SW 1271 (cell line): ENCODE measurements at places on chromosomes 2 and 18.

DNA sequence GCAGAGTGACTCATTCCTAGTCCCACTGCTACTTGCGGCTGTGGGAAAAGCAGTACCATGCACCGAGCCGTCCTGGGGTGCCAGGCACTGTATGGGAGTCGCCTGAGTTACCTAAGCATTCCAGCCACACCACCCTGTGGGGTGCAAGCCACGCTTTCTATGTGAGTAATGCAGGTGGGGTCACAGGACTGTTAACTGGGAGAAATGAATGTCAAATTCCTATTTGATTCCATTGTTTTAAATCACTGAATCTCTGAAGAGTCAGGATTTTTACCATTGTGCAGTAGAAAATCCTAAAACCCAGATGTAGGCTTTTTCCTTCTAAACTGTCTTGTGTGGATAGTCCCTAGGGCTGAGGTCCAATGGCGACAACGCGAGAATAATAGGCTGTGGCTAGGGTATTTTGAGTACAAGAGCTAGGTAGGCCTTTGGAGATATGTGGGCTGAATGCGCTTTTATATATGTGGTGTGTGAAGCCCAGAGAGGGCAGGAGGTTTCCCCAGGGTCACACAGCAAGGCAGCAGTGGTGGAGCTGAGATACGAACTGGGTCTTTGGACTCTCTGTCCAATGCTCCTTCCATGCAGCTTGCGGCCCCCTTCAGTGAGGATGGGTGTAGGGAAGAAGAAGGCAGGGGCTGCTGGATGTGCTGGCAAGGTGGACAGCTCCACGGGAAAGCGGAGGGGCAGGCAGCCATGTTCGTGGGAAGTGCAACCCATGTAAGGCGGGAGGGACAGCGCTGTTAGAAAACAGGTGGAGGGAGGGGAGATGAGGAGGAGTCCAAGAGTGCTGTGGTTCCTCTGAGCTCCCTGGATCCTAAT, 83.2 kb downstream of the DDX1 start:
- DNase-seq: no peak

GRCh38 chr2:168316073-168316440, 68.7 kb upstream of the STK39 start:
- DNase-seq: no peak

DNA sequence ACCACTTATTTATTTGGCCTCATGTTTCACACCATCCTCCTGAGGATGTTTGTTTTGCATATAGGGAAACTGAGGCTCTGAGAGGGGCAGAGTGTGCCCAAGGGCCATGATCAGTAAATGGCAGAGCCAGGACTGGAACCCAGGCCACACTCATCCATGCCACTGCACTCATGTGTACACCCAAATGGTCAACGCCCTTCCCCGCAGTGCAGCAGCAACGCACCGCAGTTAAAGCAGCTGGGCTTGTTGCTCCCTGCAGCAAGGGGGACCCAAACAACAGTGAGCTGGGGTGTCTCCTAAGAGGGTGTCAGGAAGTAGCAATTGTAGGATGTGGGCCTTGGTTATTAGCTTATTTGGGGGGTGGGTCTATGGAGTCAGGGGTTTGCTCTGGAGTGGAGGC, 36.6 kb downstream of the ZAP70 start:
- no peak for DNase-seq

DNA sequence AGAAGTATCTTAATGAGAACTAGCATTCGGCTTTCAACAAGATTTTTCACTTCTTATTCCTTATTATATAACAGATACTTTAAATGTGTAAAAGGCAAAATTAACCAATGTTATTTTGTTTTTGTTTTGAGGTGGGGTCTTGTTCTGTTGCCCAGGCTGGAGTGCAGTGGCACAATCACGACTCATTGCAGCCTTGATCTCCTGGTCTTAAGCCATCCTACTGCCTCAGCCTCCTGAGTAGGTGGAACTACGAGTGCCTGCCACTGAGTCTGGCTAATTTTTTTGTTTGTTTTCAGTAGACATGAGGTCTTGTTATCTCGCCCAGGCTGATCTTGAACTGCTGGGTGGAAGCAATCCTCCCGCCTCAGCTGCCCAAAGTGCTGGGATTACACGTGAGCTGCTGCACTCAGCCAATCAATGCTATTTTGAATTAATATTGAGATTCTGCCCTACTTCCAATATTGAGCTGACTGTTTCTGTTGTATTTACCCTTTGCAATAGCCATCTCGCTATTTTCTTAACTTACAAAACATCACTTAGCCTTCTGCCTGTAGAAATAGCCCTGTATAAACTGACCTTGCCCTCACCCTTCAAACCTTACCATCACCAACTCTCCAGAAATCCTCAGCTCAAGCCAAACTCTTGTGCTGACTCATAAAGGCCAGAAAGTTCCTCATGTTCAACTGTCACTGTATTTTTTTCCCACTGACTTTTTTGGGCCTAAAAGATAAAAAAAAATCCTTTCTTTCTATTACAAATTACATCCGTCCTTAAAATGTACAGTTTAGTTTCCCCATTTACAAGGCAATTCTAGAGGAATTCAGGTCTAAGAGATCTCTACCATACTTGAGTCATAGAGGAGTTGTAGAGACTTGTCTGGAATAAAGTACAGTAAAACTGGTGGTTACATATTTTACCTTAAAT, 94.3 kb downstream of the OLA1 start:
- no peak for DNase-seq

GRCh38 chr2:209682646-209683045, 89.0 kb upstream of the UNC80 start:
- DNase-seq: no peak

- no peak for DNase-seq
Observed at GRCh38 chr2:100419915-100420314, 2.4 kb upstream of the CHST10 start.

DNA sequence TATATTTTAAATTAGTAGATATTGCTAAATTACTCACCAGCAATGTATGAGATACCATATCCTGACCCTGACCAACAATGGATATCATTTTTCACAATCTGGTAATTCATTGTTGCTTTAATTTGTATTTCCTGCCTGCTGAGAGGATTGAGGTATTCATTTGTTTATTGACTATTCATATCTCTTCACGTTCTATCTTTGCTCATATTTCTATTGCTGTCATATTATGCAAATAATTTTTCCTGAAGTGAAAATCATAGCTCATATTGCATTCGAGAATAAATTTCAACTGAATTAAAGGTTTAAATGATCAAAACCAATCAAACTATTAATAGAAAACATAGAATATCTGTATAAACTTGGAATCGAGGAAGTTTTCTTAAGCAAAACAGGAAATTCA, 31.0 kb downstream of the INO80D start:
- no peak for DNase-seq

DNA sequence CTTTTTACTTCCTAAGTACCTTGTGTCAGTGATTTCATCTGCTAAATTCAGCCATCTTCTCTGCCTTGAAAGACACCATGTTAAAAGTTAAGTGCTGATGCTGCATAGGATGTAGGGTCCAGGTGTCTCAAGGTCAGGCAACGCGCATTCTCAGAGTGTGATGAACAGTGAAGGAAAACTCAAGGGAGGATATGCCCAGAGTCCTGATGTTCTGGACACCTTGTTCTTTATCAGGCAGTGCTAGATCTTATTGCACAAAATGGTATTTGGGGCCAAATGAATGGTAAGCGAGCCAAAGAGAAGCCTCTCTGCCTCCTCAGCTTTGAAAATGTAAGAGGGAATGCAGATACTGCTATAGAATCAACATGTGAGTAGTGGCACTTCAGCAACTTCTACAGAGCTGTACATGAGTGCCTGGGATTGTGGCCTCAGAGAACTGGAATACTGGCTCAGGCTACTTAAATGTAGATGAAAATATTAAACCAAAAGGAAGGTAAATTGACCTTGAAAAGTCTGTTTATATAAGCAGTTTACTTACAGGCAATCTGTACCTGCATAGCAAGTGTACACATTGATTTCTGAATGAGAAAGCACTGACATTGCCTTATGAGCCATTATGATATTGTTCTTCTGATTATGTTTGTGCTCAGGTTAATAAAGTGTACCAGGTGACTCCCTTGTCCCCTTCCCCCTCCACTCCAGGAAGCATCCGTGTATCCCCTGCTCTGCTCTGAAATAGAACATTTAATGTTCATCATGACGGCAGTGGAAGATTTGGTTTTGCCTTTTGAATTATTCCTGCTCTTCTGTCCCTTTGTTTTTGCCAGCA, 86.7 kb upstream of the RANBP2 start:
- DNase-seq: no peak

GRCh38 chr2:28656937-28657615, 94.6 kb upstream of the PPP1CB start:
- DNase-seq: no peak

- DNase-seq: no peak
Observed at GRCh38 chr2:178128836-178129630, 16.8 kb downstream of the RBM45 start.

- no peak for DNase-seq
Observed at GRCh38 chr18:9694952-9695495, 13.1 kb upstream of the RAB31 start.

- no peak for DNase-seq
Observed at GRCh38 chr2:72137498-72138010, 10.1 kb downstream of the CYP26B1 start.

DNA sequence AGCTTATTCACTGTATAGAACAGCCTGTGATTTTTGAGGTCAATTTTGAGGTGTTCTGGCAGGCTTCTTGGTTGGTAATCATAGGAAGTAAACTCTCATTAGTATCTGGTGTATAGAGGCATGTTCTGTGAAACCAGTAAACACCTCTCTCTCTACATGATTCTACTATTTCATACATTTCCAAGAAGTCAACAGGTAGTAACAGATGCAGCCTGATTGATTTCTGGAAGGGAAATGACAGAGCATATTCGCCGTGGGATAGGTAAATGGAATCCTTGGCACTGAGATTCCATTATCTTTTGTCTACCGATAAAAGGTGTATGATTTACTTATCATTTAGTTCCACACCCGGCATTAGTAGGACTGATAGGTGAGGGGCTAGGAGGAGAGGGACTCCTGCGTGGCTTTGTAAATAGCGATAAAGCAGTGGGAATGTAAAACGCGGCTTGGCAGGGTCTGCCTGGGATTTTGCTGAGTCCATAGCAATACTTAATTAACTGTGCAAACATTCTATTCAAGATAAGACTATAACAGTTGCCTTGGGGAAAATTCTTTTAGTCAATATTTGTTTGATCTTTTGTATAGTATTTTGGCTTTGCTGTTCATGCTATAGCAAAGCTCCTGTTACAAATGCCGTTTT, 32.3 kb downstream of the LYPD6B start:
- DNase-seq: no peak

- no peak for DNase-seq
Observed at GRCh38 chr2:58291726-58292438, 50.8 kb upstream of the FANCL start.

DNA sequence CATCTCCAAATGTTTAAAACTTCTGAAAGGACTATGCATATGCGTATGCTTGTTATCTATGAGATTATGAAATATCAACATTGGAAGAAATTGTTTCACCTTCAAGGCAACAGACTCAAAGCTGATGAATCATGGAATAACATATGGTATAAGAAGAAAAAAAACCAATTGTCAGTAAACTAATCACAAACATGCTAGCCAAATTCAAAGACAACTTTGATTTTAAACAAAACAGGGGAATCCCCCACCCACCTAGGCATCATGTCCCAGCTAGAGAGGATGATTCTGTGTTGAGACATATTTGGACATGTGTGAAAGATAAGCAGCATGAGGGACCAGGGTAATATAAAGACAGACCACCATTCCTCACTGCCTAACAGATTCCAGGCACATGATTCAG, 147.7 kb downstream of the WDPCP start:
- no peak for DNase-seq

DNA sequence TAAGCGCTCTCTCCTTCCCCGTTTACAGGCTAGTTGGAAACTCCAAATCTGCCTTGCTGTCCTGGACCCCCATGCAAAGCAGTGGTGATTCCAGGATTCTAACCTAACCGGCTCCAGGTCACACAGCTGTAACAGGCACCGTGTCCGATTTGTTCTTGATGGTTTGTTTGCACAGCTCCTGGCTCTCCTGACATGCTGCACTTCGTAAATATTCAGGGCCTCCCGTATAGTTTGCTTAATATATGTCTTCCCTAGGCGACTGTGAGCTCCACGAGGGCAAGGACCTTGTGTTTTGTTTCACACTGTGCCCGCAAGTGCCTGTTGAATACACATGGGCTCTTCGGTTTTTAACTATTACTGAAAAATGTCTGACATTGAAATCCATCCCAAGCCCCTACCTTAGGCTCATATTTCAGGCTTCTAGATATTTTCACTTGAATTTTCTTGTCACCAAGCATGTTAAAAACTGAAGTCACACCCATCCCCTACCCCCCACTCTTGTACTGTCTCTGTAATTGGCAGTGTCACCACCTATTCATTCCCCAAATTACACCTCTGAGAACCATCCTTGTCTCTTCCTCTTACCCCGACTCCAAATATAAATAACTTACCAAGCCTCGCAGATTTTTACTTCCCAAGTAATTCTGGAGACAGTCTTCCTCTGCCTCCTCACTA, 1.0 kb upstream of the PUM2 start:
- no peak for DNase-seq

- DNase-seq: no peak
Observed at GRCh38 chr2:162315938-162316337, 2.5 kb downstream of the IFIH1 start.

DNA sequence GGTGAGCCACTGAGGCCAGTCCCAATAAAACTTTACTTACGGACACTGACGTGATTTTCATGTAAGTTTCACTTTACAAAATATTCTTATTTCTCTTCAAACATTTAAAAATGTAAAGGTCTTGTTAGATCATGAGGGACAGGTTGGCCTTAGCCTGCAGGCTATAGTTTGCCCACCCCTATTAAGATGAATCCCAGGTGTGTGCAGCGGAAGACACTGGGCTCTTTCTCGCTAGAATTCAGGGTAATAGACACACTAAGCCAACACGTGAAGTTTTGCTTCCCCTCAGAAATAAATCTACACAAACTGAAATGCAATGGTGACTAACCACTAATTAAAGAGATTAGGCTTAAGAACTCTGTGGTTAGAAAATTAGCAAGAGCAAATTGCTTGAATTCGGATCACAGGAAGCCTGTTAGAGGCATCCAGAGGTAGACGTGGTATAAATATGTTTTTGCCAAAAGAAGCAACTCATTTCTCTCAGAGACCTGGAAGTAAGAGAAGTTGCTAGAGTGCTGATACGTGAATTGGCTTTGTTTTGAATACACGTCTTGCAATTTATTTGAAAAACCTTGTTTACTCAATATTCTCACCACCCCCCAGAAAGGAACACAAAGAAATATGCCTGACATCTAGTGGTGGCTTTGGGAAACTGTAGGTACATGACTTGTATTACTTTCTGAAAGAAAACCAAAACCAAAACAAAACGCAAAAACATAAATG, 151.6 kb downstream of the DTNB start:
- DNase-seq: peak; percentile 48

DNA sequence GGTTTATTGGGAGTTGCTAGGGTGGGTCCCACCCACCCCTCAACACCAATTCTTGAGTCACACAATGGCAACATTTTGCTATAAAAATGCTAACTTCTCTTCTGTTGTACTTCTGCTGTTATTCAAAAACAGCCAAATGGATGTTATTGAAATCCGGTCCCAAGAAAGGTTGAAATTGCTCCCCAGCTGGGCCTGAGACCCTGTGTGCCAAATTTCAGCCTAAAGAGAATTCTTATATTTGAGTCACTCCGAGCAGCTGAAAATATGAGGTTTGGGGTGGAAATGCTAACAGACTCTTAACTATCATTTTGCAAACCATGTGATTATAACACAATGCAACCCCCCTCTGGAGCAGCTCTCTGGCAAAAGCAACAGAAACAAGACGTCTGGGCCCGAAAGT, 27.0 kb upstream of the ACVR1 start:
- no peak for DNase-seq

GRCh38 chr2:29010946-29011345, 29.8 kb downstream of the TOGARAM2 start:
- no peak for DNase-seq

GRCh38 chr2:190443778-190444481, 35.8 kb downstream of the MFSD6 start:
- no peak for DNase-seq
